ENCODE measurements at places on chromosomes 12 and 14. TPM values are rescaled to one million over a fixed set of nuclear protein-coding genes. Genes with fewer than 3 reads are reported as not detected.

DNA sequence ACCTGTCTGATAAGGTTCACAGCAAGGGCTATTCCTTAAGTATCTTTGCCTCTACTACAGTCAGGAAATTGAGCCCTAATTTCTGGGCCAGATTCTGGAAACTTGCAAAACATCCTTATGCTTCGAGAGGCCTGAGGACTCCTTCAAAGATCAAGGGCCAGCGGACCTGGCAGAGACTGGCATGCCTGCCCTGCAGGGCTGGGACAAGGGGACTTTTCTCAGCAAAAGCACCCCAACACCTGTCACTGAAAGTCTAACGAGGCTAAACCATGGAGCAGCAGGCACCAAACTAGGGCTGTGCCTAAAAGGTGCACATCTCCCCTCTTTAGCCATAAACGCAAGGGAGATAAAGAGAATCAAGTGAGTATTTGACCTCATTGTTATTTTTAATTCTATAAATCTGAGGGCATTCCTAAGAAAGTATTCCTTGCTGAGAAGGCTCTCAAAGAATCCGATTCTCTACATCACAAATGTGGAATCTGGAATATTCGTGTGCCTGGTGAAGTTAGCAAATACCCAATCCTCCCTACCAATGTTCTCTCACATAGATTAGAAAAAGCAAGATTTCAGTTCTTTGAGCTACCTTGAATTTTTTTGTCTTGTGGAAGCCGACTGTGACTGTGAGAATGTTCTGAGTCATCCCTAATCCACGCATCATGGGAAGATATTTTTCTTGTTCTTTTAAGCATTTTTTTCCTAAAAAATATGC lies 328.2 kb upstream of the NOVA1 start:
- no peaks in the 10 kb centered on the region for H3K36me3 ChIP-seq
- no peak overlapping the region for H3K27ac ChIP-seq
- H3K4me1 ChIP-seq, result no peaks in the 10 kb centered on the region
- no peak for DNase-seq
- no peaks in the 10 kb centered on the region for H3K27me3 ChIP-seq

TEX52 gene
- not detected for total RNA-seq

GRCh38 chr14:87233806-87234384 lies 759.1 kb downstream of the GALC start:
- no peak overlapping the region for H3K4me3 ChIP-seq
- H3K27me3 ChIP-seq, result no peaks in the 10 kb centered on the region
- DNase-seq, result no peak
- no peaks in the 10 kb centered on the region for H3K36me3 ChIP-seq
- no peaks in the 10 kb centered on the region for H3K4me1 ChIP-seq

CMTM5 gene
- total RNA-seq, result not detected

GRCh38 chr12:11580125-11580751 lies 69.2 kb upstream of the ETV6 start:
- no peak overlapping the region for H3K4me3 ChIP-seq
- no peak overlapping the region for H3K27ac ChIP-seq
- no peaks in the 10 kb centered on the region for H3K27me3 ChIP-seq

TAS2R8 gene
- total RNA-seq, result not detected

DNA sequence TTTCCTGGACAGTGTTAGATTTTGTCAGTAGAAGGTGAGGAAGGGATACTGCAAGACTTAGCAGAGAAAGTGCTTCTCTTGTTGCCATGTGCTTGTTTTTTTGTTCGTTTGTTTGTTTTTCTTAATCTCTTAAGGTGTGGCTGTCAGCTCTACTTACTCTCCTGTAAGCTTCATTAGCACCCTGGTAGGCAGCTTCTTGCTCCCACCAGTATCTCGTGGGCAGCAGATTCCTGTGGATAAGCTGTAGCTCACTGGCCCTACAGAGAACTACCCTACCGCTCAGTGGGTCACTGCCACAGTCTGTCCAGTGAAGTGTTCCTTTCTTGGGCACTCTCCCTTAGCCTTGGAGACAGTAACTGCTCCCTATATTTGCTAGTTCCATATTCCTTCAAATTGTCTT lies 30.1 kb downstream of the VRK1 start:
- H3K27ac ChIP-seq, result no peak overlapping the region
- no peaks in the 10 kb centered on the region for H3K4me1 ChIP-seq
- H3K27me3 ChIP-seq, result no peaks in the 10 kb centered on the region
- no peak overlapping the region for H3K4me3 ChIP-seq
- DNase-seq, result no peak
- H3K36me3 ChIP-seq, result no peaks in the 10 kb centered on the region

GRCh38 chr12:101074940-101075680 lies 134.9 kb downstream of the SLC5A8 start:
- H3K27me3 ChIP-seq, result no peaks in the 10 kb centered on the region
- no peak overlapping the region for H3K27ac ChIP-seq
- no peaks in the 10 kb centered on the region for H3K4me1 ChIP-seq
- DNase-seq, result no peak
- no peaks in the 10 kb centered on the region for H3K36me3 ChIP-seq
- no peak overlapping the region for H3K4me3 ChIP-seq

- no peak for DNase-seq
- H3K4me1 ChIP-seq, result peaks cover 25% of the 10 kb centered on the region
- H3K4me3 ChIP-seq, result no peak overlapping the region
- no peaks in the 10 kb centered on the region for H3K27me3 ChIP-seq
Measured at GRCh38 chr14:105335735-105336476, 21.4 kb downstream of the PACS2 start.

DNA sequence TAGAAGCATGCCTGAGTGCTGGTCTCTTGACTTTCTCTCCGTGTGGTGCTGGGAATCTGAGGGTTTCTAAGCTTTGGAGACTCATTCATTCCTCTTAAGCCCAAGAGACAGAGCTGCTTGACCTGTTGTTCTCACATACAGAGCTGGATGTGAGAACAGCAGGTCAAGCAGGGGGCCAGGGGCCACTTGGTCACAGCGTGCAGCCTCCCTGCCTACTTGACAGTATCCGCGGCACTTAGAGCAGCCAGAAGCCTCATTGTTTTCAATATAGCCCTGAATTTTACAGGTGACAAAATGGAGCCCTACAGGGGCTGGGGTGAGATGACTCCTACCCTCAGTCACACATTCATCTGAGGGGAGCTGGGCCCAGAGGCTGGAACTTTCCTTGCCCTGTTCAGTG lies 88.9 kb downstream of the ESRRB start:
- H3K4me1 ChIP-seq, result no peaks in the 10 kb centered on the region
- no peak overlapping the region for H3K4me3 ChIP-seq
- no peak overlapping the region for H3K27ac ChIP-seq
- no peak for DNase-seq
- no peaks in the 10 kb centered on the region for H3K27me3 ChIP-seq

- H3K4me1 ChIP-seq, result no peaks in the 10 kb centered on the region
- H3K27me3 ChIP-seq, result no peaks in the 10 kb centered on the region
- no peak overlapping the region for H3K4me3 ChIP-seq
- H3K36me3 ChIP-seq, result no peaks in the 10 kb centered on the region
- DNase-seq, result no peak
Measured at GRCh38 chr12:126171937-126172559, 1106.8 kb downstream of the AACS start.

GRCh38 chr12:49527361-49528130 lies 11.3 kb upstream of the KCNH3 start:
- no peak for DNase-seq
- H3K27me3 ChIP-seq, result no peaks in the 10 kb centered on the region
- no peak overlapping the region for H3K4me3 ChIP-seq
- no peak overlapping the region for H3K27ac ChIP-seq
- H3K4me1 ChIP-seq, result no peaks in the 10 kb centered on the region
- H3K36me3 ChIP-seq, result peaks cover 18% of the 10 kb centered on the region

- no peaks in the 10 kb centered on the region for H3K36me3 ChIP-seq
- H3K27ac ChIP-seq, result no peak overlapping the region
- H3K27me3 ChIP-seq, result peaks cover 4% of the 10 kb centered on the region
Measured at GRCh38 chr14:88248606-88249005, 74.5 kb downstream of the KCNK10 start.

KRT74 gene
- total RNA-seq, result 0.34 TPM

DNA sequence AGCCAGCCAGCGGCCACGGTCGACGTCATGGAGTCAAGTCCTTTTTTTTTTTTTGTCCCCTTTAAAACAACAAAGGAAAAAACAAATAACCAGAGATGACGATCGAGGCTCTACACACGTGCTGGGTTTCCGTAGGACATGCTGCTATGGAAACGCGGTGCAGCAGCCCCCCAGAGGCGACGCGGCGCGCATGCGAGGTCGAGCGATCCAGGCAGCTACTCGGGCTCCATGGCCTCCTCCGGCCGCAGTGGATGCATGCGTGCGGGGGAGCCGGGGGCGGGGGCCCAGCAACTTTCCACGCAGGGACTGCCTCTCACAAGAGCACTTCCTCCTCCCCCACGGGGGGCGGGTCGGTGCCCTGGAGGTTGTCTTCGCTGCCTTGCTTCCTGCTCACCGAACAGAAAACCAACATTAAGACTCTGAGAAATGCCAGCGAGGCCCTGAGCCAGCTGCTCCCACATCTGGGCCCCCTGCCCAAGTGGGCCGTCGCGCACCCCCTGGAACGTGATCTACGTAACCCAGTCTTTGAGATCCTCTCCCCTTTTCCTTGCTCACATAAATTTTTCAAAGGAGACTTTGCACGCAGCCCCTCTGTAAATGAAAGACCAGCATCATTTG lies 30.7 kb downstream of the P2RX4 start:
- H3K4me3 ChIP-seq, result peak overlapping the region; percentile 47
- H3K27me3 ChIP-seq, result no peaks in the 10 kb centered on the region
- peaks cover 29% of the 10 kb centered on the region for H3K36me3 ChIP-seq
- H3K27ac ChIP-seq, result peak overlapping the region; percentile 86
- peak; percentile 85 for DNase-seq

DNA sequence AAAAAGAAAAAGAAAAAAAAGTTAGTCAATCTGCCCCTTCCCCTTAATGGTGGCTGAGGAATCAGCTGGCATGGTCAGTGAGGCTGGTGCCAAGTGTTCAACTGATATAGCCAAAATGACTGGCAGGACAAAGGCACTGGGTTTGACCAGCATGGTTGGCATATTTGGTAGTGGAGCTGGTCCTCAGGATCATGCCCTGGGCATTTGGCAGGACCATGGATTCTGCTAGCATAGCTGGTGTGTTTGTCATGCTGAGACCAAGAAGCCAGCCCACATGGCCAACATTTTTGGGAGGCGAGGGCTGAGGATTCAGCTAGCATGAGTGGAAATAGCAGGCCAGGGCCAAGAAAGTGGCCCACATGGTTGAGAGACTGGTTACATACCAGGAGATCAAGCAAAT lies 136.5 kb downstream of the FBXL14 start:
- no peaks in the 10 kb centered on the region for H3K27me3 ChIP-seq
- H3K27ac ChIP-seq, result no peak overlapping the region
- H3K4me3 ChIP-seq, result no peak overlapping the region
- DNase-seq, result no peak
- H3K36me3 ChIP-seq, result no peaks in the 10 kb centered on the region
- no peaks in the 10 kb centered on the region for H3K4me1 ChIP-seq

GLS2 gene
- 1.6 TPM for total RNA-seq

DNA sequence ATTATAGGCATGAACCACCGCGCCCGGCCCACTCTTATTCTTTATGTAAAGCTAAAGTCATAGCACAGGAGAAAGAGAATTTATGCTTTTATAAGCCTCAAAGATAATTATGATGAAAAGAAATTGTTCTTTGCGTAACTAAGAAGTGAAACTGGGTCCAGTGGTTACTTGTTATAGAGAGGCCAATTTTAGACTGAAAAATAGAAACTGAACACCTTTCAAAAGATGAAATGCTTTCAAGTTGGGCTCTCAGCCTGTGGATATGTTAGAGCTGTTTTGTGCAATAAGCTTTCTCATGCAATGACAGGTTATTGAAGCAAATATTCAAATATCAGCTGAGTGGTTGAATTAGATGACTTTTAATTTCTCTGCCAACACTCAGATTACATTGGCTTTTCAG lies 7.9 kb downstream of the TMEM253 start:
- H3K4me3 ChIP-seq, result no peak overlapping the region
- H3K27ac ChIP-seq, result no peak overlapping the region
- H3K27me3 ChIP-seq, result no peaks in the 10 kb centered on the region
- H3K4me1 ChIP-seq, result peaks cover 12% of the 10 kb centered on the region
- H3K36me3 ChIP-seq, result no peaks in the 10 kb centered on the region

GPRC5A gene
- 0.47 TPM for total RNA-seq

RGS6 gene
- total RNA-seq, result not detected

RND1 gene
- 4.8 TPM for total RNA-seq

- H3K4me3 ChIP-seq, result no peak overlapping the region
- H3K27me3 ChIP-seq, result no peaks in the 10 kb centered on the region
- peaks cover 44% of the 10 kb centered on the region for H3K36me3 ChIP-seq
- H3K4me1 ChIP-seq, result no peaks in the 10 kb centered on the region
- H3K27ac ChIP-seq, result no peak overlapping the region
Measured at GRCh38 chr14:73936548-73936947, 13.3 kb downstream of the FAM161B start.

DNA sequence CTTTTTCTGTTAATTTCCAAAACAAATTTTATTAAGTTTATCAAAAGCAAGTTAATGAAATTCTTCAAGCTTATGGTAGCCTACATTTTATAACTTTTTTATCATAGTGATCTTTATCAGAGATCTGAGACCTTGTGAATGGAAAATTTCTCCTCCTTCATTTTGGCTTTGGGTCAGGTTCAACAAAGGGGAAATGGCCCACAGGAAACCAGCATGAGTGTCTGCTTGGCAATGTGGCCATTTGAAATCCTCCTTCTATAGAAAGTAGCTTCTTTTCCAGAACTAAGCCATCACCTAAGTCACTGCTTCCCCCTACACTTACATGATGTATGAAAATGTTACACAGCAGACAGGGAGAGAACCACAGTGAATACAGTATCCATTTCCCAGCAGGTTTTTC lies 1.6 kb downstream of the RHOJ start:
- H3K27me3 ChIP-seq, result peaks cover 13% of the 10 kb centered on the region
- H3K36me3 ChIP-seq, result no peaks in the 10 kb centered on the region
- no peak for DNase-seq
- no peaks in the 10 kb centered on the region for H3K4me1 ChIP-seq
- no peak overlapping the region for H3K27ac ChIP-seq

- H3K36me3 ChIP-seq, result peaks cover 35% of the 10 kb centered on the region
- peaks cover 6% of the 10 kb centered on the region for H3K4me1 ChIP-seq
- H3K4me3 ChIP-seq, result no peak overlapping the region
- no peaks in the 10 kb centered on the region for H3K27me3 ChIP-seq
Measured at GRCh38 chr12:113244047-113244460, 22.8 kb downstream of the TPCN1 start.

- no peaks in the 10 kb centered on the region for H3K4me1 ChIP-seq
- H3K27me3 ChIP-seq, result peaks cover 10% of the 10 kb centered on the region
- no peaks in the 10 kb centered on the region for H3K36me3 ChIP-seq
- no peak overlapping the region for H3K4me3 ChIP-seq
- DNase-seq, result no peak
- no peak overlapping the region for H3K27ac ChIP-seq
Measured at GRCh38 chr14:51547701-51548100, 104.0 kb upstream of the FRMD6 start.

- no peak overlapping the region for H3K4me3 ChIP-seq
- no peaks in the 10 kb centered on the region for H3K27me3 ChIP-seq
- H3K36me3 ChIP-seq, result no peaks in the 10 kb centered on the region
- no peaks in the 10 kb centered on the region for H3K4me1 ChIP-seq
- no peak for DNase-seq
- H3K27ac ChIP-seq, result no peak overlapping the region
Measured at GRCh38 chr12:16063726-16064125, 152.6 kb downstream of the DERA start.

IL23A gene
- 27.5 TPM for total RNA-seq
